ENCODE measurements at places on chromosomes 16 and 17. TPM values are rescaled to one million over a fixed set of nuclear protein-coding genes. Genes with fewer than 3 reads are reported as not detected.
A peak's percentile ranks its signal among the peaks of the same experiment; 100 is the strongest.

- peak; percentile 85 for DNase-seq
These were observed 51.8 kb downstream of the SOCS3 start for GRCh38 chr17:78307887-78308638.

GRCh38 chr17:71438631-71439146 lies 682.1 kb upstream of the SOX9 start:
- DNase-seq = no peak

- DNase-seq = no peak
These were observed 211.5 kb downstream of the CDH11 start for GRCh38 chr16:64910356-64910755.

DNA sequence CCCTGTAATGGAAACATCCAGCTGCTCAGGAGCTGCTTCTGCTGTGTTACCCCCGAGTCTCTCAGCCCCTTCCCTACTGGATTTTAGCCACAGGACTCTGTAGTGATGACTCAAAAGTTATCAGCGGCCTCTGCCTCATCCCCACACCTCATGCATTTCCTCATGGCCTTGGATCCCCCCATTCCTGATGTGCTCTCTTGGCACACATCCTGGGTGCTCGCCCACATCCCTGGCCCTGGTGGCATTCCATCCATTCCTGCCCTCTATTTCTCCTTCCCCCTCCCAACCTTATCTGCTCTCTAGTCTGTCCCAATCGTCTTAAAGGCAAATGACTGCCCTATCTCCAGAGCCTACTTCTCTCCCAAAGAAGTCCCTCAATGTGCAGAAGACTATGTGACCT lies 24.6 kb downstream of the MARF1 start:
- DNase-seq = no peak

- no peak for DNase-seq
These were observed 18.8 kb downstream of the CACNG1 start for GRCh38 chr17:67063141-67063540.

GRCh38 chr16:3999479-4000325 lies 116.5 kb downstream of the ADCY9 start:
- DNase-seq = no peak

DNA sequence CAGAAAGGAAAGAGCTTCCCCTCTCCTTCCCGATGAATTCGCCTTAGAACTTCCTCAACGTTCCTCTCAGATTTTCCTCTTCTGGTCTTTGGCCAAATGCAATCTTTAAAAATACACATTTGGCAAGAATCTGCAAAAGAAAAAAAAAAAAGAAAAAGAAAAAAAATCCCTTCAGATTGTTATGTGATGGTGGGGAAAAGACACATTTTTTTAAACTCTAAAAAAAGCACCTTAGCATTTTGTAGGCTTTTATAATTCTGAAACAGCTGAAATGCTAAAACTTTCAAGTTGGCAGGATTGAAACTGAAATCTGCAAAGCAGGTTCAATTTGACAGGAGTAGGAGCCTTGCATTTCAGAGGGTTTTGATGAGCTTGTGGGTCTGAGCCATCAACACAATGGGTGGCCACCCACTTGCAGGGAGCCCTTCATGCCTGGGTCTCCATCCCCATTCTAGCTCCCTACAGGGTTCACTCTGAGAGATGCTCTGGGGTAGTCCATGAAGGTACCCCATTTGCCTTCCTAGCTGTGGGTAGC lies 33.1 kb downstream of the CACNG3 start:
- DNase-seq = no peak

DNA sequence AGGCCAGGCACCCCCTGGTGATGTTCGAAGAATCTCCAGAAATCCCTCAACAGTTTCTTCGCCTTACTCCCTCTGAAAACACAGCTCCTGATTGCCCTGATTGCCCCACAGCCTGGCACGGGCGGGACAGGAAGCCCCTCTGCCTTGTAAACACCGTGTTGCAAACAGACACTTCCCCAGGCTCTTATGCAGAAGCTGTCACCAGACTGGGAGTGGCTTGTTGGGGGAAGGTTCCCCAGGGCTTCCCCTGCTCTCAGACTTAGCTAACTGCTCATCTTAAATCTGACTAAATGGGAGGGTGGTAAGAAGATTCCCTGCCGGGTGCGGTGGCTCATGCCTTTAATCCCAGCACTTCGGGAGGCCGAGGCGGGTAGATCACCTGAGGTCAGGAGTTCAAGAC lies 11.2 kb downstream of the PIK3R5 start:
- peak; percentile 64 for DNase-seq

- no peak for DNase-seq
These were observed 28.2 kb upstream of the BRD7 start for GRCh38 chr16:50396761-50397535.

The RNF43 gene
- 13.0 TPM for total RNA-seq

- no peak for DNase-seq
These were observed 8.7 kb downstream of the DNAI2 start for GRCh38 chr17:74282587-74283370.

The LGALS9B gene
- total RNA-seq = not detected

- DNase-seq = peak; percentile 69
These were observed 13.7 kb downstream of the ALOX12B start for GRCh38 chr17:8073627-8074484.

The FBXO31 gene
- total RNA-seq = 44.6 TPM

DNA sequence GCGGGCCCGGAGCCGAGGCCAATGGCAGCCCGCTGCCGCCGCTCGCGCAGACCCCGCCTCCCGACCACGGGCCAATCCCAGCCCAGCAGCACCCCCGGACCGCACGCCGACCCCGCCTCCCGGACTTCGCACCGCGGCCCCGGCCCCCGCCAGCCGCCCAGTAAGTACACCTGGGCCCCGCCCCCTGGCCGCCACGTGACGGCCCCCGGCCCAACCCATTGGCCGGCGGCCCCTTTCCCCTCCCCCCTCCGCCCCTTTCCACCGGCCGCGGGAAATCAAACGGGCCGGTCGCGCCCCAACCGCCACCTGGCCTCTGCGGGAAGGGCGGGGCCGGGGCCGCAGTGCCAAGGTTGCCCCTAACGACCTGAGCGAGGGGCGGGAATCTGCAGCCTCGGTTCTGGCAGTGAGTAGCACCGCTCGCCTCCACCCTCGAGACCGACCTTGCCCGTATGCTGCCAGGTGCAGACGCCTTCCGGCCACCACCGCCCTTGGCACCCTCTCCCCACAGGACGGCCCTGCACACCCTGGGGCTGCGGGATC lies at the start of gene YBX2:
TSS of gene YBX2 (minus strand) at position 26 of the 540 bp plus-strand sequence. CDS start 139 bp downstream, outside the sequence.
- peak; percentile 85 for DNase-seq

The STARD3 gene
- total RNA-seq = 27.3 TPM

GRCh38 chr17:36930583-36930900 lies 6.7 kb upstream of the LHX1 start:
- DNase-seq = no peak

DNA sequence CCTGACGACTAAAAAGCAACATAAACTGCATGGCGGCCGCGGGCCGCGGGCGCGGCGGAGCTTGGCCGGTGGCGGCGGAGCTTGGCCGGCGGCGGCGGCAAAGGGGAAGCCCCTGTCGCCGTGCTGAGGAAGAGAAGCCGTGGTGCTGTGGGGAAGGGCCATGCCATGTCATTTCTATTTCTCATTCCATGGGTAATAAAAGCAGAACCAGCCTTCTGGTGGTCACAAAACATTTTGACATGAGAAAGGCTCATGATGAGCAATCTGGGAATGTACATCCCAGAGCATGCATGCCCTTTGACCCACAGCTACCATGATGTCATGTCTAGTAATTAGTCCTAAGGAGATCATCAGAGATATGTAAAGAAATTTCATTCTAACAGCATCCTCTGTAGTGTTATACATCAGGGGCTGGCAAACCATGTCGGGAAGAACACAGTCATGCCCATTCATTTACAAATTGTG lies 23.9 kb upstream of the HEATR6 start:
- DNase-seq = no peak

DNA sequence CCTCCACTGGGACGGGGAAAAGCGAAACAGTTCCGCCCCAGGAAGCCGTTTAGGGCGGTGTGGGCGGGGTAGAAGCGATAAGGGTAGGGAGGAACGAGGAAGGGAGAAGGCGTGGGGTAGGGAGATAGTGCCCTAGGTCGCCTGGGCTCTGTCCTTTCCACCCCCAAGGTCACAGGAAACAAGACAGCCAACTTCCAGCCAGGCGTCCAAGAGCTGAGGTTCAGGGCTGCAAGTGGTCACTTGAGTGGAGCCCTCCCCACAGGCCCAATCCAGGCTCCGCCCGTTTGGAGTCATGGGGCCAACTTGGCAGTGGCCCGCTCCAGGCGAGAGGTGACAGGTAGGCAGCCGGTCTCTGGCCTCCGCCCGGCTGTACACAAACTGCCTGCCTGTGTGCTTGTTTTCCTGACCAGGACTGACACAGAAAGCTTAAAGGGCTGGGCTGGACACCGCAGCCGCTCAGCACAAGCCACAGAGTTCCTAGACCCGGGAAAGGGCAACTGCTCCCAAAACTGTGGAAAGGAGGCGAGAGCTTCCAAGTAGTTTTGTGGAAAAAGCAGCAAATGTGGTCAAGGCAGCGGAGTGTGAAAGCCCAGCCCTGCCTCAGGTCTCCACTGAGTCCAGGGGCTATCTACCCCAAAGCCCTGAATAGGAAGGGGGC lies at the start of gene RILP:
TSS of gene RILP (minus strand) at position 23 of the 658 bp plus-strand sequence. CDS start 62 bp downstream, outside the sequence.
- peak; percentile 98 for DNase-seq

The CLEC19A gene
- not detected for total RNA-seq

GRCh38 chr16:53895851-53896250 lies 191.9 kb downstream of the FTO start:
- DNase-seq = no peak

- DNase-seq = no peak
These were observed 2.2 kb downstream of the LLGL1 start for GRCh38 chr17:18227635-18228034.

DNA sequence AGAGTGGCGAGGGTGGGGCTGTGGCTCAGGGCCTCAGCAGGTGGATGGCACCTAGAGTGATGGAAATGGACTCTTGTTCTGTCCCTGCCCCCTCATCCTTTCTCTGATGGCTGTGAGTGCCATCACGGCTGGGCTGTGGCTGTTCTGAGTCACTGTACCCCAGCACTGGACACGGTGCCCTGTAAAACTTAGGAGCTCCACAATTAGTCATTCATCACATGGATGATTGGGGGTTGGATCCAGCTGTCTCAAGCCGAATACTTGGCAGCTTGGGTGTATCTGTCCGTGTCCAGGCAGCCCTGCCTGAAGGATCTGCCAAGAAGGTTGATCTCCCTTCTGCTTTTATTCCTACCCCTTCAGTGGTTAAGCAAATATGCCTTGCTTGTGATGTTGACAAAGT lies 295.5 kb upstream of the EEF2KMT start:
- DNase-seq = no peak

- no peak for DNase-seq
These were observed 943 bp downstream of the CNTROB start for GRCh38 chr17:7932949-7933348.

The CSH2 gene
- total RNA-seq = not detected

GRCh38 chr17:64614266-64615027 lies 47.7 kb downstream of the SMURF2 start:
- no peak for DNase-seq

DNA sequence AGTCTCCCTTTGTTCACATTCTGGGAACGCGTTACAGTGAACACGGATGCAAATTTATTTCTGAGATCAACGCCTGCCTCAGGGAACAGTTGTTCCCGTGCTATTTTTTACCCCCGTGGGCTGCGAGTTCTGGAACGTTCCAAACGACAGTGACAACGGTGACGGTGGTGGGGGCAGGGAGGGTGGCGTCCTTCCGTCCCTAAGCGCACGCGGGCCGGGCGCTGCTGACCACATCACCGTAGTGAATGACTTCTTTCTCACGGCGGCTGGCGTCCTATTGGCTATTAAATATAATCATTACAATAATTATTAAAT lies 45.1 kb upstream of the SSTR5 start:
- DNase-seq = no peak

DNA sequence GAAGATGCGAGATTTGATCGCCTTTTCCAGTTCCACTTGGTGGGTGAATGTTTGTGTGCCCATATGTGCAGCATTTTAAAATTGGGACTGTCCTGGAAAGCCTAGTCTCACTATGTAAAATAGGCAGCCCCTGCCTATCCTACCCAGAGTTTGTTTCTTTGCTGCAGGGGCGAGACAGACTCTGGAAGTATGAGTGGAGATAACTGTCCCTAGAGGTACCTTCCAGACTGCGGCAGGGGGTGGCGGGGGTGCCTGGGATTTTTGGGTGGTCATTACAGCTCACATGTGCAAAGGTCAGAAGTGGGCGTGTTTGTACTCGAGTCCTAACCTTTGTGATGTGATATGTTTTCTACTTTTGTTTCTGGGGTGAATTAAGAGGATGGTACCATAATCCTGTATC lies 36.6 kb downstream of the MPRIP start:
- DNase-seq = no peak

- DNase-seq = no peak
These were observed 390.4 kb downstream of the UTP18 start for GRCh38 chr17:51650772-51651171.

DNA sequence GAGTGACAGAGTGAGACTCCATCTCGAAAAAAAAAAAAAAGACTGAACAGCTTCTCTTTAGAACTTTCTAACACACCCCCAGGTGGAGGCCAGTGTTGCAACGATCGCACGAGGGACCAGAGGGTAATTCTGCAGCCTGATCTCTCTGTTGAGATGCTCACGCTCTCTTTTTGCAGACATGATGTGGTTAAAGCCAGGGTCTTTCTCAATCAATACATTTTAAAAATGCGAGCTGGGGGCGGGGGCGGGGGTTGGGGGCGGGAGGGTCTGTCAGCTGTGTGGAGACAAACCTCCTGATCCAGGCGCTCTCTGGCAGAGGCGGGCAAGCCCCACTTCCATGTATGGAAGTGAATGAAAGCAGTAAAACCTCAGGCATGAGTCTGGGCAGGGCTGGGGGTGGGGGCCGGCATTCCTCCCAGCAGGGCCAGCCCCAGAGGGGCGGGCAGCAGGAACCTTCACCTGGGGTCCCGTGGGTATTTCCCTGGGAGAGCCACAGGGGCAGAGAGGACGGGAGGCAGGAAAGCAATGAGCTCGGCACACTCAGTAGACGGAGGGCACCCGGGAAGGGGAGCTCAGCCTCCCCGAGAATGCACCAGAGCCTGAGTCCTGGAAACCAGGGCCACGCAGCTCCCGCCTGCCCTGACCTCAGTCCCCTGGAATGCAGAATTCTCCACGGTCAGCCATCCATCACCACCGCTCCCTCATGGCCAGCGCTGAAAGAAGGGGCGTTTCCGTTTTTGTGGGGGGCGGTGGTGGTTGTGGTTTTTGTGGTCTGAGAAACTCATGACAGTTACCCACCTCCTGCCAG lies 28.0 kb downstream of the NXN start:
- DNase-seq = no peak

GRCh38 chr17:64639516-64639915 lies 22.6 kb downstream of the SMURF2 start:
- DNase-seq = no peak

DNA sequence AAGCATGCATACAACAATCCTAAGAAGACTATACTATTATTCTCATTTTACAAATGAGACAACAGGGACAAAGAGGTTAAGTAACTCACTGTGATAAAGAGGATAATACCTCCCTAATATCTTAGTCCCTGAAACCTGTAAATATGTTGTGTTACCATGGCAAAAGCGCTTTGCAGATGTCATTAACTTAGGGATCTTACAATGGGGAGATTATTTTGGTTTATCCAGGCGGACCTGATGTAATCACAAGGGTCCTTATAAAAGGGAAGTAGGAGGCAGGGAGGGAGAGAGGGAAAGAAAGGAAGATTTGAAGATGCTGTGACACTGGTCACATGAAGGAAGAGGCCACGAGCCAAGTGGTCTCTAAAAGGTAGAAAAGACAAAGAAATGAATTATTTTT lies 164.7 kb downstream of the CNTNAP4 start:
- DNase-seq = no peak

The PLCG2 gene
- 12.1 TPM for total RNA-seq

All from left lobe of liver (tissue), 2 donors.